ENCODE measurements at places on chromosomes 2 and 18.

DNA sequence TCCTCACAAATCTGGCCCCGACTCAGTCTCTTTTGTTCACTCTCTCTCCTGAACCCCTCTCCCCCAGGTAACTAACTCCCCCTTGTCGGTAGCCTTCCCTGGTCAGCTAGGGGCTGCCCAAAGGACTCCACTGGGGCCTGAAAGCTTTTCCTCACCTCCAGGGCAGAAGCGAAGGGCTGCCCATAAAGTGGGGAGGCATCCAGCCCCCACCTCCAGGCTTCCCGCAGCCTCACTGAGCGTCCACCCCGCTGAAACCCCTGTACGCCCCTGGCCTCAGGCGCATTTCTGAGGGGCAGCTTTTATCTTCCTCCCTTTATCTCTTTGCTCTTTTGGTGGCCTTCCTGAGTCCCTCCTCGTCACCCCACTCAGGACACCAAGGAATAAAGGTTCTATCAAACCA, 249.3 kb downstream of the CYP26B1 start:
- peak; percentile 62 for DNase-seq

GRCh38 chr18:56702946-56703345, 51.8 kb downstream of the WDR7 start:
- no peak for DNase-seq

DNA sequence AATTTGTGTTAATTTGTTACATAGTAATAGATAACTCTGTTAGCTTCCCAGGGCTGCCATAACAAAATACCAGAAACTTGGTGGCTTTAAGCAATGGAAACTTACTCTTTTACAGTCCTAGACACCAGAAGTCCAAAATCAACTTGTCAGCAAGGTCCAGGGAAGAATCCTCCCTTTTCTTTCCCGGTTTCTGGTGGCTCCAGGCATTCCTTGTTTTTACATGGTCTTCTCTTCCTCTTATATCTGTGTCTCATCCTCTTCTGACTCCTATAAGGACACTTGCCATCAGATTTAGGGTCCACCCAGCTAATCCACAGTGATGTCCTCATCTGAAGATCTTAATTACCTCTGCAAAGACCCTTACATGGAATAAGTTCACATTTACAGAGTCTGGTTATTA, 95.6 kb downstream of the DDX1 start:
- no peak for DNase-seq

DNA sequence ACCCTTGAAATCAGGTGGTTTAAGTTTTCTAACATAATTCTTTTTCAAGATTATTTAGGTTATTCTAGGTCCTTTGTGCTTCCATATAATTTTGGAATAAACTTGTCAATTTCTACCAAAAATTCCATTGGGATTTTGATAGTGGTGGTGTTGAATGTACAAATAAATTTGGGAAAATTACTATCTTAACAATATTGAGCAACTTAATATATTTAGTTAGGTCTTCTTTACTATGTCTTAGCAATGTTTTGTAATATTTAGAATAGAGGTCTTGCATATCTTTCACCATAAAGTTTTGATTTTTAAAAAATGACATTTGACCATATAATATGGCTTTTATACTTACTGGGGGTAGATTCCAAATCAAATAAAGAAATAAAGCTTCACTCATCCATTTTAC, 34.0 kb upstream of the CTIF start:
- no peak for DNase-seq

DNA sequence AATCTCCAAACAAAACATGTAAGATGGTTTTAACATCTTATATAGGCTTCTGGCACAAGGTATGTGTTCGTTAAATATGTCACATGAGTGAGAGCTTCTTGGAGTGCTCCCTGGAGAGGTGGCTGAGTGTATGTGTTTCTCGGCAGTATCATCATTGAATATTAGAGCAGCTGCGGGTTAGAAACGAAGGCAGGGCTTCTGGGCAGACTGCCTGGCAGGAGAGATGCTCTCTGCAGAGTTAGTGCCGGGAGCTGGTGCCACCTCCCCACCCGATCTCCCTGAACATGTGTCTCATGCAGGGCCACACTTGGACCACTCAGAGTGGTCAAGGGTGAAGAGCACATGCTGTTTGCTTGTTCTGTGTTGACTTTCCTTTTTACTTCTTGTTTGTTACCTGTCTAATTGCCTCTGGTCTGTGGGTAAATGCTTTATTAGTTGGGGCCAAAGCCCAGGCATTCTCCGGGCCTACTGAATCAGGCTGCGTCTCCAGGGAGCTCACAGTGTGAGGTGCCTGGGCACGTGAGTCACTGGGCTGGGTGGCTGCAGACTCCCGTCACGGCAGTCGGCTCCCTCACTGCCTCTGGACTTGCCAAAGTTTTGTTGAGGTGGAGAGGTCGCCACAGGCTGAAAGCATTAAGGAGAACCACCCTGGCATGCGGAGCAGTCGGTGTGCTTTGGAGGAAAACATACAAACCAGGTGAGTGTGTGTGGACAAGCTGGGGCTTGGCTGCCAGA, 246.6 kb downstream of the FHOD3 start:
- DNase-seq: no peak

DNA sequence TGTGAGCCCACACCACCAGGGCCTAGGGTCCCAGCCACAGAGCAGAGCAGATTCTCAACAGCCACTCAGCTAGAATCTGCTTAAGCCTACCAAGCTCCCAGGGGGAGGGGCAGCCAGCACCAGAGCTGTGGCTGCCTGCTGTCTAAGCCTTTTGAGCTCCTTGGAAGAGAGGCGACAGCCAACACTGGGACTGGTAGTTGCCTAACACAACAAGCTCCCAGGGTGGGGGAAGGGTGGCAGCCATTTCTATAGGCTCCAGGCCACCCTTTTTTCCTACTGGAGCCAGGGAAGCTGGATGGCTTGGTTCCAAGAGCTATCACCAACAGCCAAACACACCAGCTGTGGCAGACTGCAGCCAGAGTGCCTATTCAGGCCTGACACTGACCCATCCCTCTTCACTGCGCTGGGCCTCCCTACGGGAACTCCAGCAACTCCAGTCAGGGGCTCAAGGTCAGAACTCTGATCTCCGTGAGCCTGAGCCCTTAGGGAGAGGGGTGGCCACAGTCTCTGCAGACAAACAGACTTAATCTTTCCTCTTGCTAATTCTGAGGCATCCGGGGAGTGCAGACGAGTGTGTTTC, 1824.3 kb upstream of the CELF4 start:
- no peak for DNase-seq

DNA sequence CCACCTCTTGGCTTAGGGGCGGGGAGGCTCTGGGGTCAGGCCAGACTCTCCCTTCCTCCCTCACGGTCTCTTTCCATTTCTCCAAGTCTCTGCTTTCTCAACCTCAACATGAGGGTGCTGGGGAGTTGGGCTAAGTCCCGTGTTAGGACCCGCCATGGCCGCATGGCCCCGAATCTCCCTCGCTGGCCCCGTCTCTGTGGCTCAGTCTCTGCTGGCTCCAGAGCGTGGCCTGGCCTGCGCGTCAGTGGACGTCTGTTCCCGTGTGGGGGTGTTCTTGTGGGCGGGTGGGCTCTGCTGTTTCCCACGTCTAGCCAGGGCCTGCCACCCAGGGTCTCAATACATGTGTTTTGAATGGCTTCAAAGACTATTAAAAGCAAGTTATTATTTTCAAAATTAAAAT, 12.4 kb downstream of the ALLC start:
- DNase-seq: peak; percentile 58
